ENCODE measurements at places on chromosomes 2 and 18. TPM values are rescaled to one million over a fixed set of nuclear protein-coding genes. Genes with fewer than 3 reads are reported as not detected.

OSBPL6 gene
- total RNA-seq = 0.22 TPM

MSTN gene
- total RNA-seq = not detected

NEUROD1 gene
- total RNA-seq = not detected

REG3A gene
- not detected for total RNA-seq

GKN2 gene
- total RNA-seq = 0.22 TPM

SLC5A7 gene
- total RNA-seq = not detected
